CD4-positive, alpha-beta T cell treated with Interleukin-21 for 1 hour (primary cell): ENCODE measurements at places on chromosomes 7 and 10.
A peak's percentile ranks its signal among the peaks of the same experiment; 100 is the strongest.

GRCh38 chr7:142025896-142026295 lies 30.2 kb downstream of the MGAM start:
- no peak for DNase-seq

GRCh38 chr10:78529262-78529661 lies 495.6 kb downstream of the RPS24 start:
- DNase-seq = no peak

- DNase-seq = no peak
Observed at GRCh38 chr10:45553613-45554012, 119.0 kb downstream of the ZFAND4 start.

DNA sequence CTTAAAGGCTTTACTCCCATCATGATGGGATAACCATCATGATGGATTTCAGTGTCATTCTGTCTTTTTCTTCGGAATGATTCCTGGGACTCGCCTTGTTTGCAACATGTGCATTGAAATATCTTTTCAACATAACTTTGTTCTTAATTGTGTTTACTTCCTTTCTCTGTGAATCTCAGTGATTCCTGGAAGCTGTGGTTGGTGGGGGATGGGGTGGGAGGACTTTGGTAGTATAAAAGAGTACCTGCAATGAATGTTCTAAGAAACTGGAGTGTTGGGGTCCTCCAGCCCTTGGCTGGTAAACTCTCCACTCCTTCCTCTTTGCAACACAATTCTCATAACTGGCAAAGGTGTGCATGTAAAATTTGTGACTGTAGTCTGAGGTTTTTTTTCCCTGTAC lies 11.5 kb upstream of the SH2D4B start:
- DNase-seq = no peak

GRCh38 chr10:13709931-13710650 lies 123.3 kb downstream of the PRPF18 start:
- DNase-seq = no peak

DNA sequence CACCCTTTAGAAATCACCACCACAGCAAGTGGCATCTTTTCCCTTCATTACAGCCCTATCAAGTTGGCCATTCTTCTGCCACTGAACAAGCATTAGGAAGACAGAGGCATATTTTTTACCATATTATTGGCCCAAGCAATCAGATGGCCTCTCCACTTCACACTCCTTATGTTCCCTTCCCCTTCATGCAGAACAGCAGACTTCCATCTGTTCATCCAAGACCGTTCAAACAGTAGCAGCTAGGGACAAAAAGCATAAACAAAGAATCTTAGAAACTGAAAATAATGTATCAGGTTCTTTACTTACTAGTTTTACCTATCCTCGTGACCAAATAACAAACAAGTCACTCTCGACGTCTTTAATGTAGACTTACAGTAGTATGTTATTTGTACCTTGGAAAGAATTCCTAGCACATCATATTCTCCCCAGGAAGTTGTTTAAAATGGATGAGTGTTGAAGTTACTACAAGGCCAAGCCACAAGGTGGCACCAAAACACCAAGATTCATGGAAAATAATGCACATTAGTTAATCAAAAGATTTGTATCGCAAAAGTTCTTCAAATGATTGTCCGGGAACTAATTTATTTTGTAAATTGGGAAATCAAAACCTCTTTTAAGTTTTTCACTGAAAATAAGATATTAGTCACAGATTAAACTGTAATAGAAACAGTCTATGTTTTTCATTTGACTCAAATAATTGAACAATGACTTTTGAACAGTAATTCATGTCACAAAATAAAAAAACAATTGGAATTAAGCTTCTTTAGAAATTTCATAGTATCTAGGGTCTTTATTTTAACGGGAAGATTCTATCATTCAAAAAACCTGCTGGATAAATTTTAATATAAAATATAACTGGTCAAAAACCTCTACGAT lies 112.1 kb downstream of the VPS41 start:
- peak; percentile 59 for DNase-seq

DNA sequence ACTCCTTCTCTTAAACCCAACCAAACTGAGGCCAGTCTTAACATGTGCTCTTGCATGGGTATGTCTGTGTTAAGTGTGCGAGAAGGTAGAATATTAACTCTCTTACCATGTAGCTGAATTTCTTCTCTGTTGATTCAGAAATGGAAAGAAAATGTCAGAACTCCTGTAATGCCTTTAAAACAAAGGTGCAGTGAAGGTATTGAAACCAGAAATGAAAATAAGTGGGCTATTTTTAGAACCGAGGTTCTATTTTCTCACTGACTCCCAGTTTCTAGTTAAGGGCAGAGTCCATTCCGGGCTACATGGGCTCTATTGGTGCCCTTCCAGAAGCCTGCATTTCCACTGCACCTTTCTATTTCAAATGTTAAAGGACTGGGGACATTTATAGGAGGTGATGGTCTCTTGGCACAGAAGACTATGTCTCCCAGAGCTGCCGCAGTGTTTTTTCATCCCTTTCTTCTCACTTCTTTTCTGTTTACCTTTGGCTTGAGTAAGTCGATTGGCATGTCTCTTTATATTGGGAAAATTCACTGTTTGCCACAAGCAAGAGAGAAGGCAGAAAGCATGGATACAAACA lies 174.9 kb downstream of the LRMDA start:
- no peak for DNase-seq
